Activated T-helper 1 cell treated with anti-CD3 and anti-CD28 coated beads, Interleukin-12 subunit alpha, Interleukin-12 subunit beta, Interleukin-2, Interleukin-4 antibody, amounts not matched to agents 30 ng/mL and 10 ng/mL and 1 ng/mL, durations not matched to agents 14 hours and 24 hours and 36 hours (primary cell): ENCODE measurements at places on chromosomes 5 and 9. TPM values are rescaled to one million over a fixed set of nuclear protein-coding genes. Genes with fewer than 3 reads are reported as not detected.

DNA sequence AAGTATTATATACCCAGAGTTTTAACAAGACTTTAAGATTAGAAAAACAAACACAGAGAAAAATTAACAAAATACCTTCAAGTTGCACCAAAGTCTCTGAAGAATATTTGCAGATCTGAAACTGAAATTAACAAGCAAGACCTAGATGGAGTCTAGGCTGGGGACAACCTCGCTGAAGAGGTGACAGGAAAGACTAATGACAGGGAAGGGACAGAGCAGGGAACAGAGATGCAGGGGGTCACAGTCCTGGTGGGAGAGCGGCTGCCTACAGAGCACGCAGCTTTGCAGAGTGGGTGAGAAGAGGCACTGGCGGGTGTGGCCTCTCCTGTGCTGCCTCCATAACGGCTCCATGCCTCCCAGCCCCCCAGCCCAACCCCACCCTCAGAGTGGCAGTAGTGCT, 13.5 kb downstream of the RETREG1 start:
- H3K4me1 ChIP-seq, result peaks cover 31% of the 10 kb centered on the region
- DNase-seq, result no peak
- no peaks in the 10 kb centered on the region for H3K27me3 ChIP-seq

GRCh38 chr9:121596515-121596914, 54.9 kb upstream of the DAB2IP start:
- no peaks in the 10 kb centered on the region for H3K4me1 ChIP-seq
- H3K36me3 ChIP-seq, result no peaks in the 10 kb centered on the region
- H3K27me3 ChIP-seq, result peaks cover 51% of the 10 kb centered on the region

The PCDHB4 gene
- total RNA-seq, result not detected in 2 replicates

GRCh38 chr9:33125871-33126823, 41.0 kb downstream of the B4GALT1 start:
- no peak overlapping the region for H3K4me3 ChIP-seq
- peak overlapping the region; percentile 31 for H3K27ac ChIP-seq
- peaks cover 26% of the 10 kb centered on the region for H3K4me1 ChIP-seq
- H3K27me3 ChIP-seq, result no peaks in the 10 kb centered on the region

- H3K4me1 ChIP-seq, result no peaks in the 10 kb centered on the region
- H3K4me3 ChIP-seq, result no peak overlapping the region
- no peaks in the 10 kb centered on the region for H3K36me3 ChIP-seq
- no peak overlapping the region for H3K27ac ChIP-seq
- H3K27me3 ChIP-seq, result peaks cover 18% of the 10 kb centered on the region
- no peak for DNase-seq
Measured at GRCh38 chr9:117739206-117739605, 35.0 kb downstream of the TLR4 start.

The CDH6 gene
- total RNA-seq, result not detected in 2 replicates

DNA sequence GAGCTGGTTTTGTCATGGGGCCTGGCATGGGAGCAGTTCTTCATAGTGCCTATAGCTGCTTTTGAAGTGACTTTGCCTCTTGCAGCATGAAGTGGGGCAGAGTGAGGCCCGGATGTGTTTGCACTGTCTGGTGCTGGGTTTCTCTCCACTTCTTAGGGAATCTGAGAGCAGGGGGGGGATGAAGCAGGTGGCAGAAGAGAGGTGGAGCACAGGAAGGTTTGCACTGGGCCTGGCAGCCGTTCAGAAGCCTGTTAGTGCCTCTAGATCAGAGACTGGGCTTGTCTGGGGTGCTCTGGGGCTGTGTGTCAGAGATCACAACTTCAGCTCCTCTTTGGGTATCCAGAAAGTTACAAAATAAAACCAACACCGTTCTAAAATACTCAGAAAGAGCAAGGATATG, 18.4 kb downstream of the USP20 start:
- no peaks in the 10 kb centered on the region for H3K27me3 ChIP-seq
- peaks cover 62% of the 10 kb centered on the region for H3K36me3 ChIP-seq
- peaks cover 36% of the 10 kb centered on the region for H3K4me1 ChIP-seq
- H3K4me3 ChIP-seq, result no peak overlapping the region
- no peak for DNase-seq

DNA sequence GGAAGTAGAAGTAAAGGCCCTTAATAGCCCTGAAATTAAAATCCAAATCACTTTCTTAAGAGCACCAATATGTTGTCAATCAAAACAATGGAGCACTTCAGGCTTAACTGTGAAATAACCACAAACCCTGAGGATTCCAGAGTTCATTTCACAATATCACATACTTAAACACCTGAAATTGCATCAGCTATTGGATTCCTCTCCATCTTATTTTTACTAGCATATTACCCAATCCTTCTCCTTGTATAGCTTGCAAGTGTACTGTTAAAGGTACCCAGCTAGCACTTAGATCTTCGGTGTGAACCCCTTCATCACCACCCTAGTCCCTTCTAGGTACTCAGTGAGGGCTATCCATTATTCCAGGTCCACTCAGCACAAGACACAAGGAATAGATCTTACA, 287.3 kb downstream of the EFNA5 start:
- no peaks in the 10 kb centered on the region for H3K36me3 ChIP-seq
- no peak for DNase-seq
- H3K4me3 ChIP-seq, result no peak overlapping the region
- H3K27ac ChIP-seq, result no peak overlapping the region
- H3K27me3 ChIP-seq, result no peaks in the 10 kb centered on the region

GRCh38 chr5:158611581-158611980, 488.1 kb downstream of the EBF1 start:
- no peaks in the 10 kb centered on the region for H3K27me3 ChIP-seq
- H3K4me3 ChIP-seq, result no peak overlapping the region
- H3K27ac ChIP-seq, result no peak overlapping the region

DNA sequence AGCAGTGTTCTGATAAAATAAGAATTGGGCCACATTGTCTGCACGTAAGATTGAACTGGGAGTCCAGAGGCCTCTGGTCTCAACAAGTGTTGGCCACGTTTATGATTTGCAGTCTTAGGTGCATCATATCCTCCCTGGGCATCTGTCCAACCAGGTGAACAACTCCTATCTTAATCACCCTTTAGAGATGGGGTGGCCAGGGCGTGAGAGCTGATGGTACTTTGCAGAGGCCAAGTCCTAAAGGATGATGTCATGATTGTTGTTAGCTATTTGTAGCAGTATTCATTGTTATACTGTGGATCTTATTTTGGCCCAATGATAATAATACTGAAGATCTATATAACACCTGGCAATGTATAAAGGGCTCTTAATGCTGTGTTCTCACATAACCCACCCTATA, 73.2 kb upstream of the RARS1 start:
- no peak overlapping the region for H3K4me3 ChIP-seq
- peaks cover 16% of the 10 kb centered on the region for H3K4me1 ChIP-seq
- no peak for DNase-seq
- no peak overlapping the region for H3K27ac ChIP-seq

DNA sequence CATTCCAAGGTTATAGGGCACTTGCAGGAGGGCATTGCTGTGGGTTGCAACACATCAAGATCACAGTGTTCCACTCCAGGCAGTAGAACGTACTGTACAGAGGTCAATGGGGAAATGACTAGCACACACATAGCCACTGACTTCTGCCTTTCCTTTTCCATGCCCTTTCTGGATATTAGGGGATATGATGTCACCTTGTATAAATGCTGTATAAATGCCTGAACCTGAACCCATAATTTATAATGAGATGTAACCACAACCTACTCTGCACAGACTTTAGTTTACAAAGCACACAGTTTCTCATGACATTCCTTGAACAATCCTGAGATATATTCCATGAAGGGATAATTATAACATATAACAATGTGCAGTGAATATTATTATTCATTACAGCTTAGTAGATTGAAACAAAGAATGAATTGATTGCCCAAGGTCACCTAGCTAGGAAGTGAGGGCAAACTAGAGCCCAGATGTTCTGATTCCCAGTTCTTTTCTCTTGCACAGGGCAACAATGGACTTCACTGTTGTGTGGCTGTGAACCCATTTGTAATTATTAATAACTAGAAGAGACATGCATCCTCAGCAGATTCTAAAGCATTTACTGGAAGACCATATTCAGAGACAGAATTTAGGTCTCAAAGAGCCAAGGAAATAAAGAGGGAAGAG, 5.6 kb upstream of the ABLIM3 start:
- peaks cover 19% of the 10 kb centered on the region for H3K27me3 ChIP-seq
- H3K36me3 ChIP-seq, result no peaks in the 10 kb centered on the region
- H3K4me1 ChIP-seq, result no peaks in the 10 kb centered on the region
- H3K27ac ChIP-seq, result no peak overlapping the region
- H3K4me3 ChIP-seq, result no peak overlapping the region

The LCN2 gene
- not detected in 2 replicates for total RNA-seq
